ENCODE measurements at places on chromosomes 16 and 17.
A peak's percentile ranks its signal among the peaks of the same experiment; 100 is the strongest.

GRCh38 chr17:306116-306515 lies 46.5 kb downstream of the RPH3AL start:
- DNase-seq = no peak

- no peak for DNase-seq
Measured at GRCh38 chr16:12958366-12958765, 57.0 kb downstream of the SHISA9 start.

DNA sequence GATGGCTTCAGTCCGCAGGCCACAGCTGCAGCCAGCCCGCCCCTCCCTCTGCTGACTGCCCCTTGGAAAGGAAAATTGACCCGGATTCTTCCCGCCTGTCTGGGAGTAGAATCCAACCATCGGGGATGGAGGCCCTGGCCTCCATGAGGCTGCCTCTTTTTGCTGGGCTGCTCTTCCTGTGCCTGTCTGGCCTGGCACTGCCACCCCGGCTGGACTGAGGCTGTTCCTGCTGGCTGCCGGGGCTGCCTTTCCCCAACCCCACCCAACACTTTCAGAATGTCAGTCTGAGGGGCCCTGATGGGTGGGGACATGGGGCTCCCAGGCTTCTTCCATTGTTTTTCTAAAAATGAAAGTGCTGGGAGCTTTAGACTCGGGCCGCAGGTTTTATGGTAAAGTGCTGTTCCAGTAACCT lies 7.3 kb downstream of the BAHCC1 start:
- no peak for DNase-seq

- DNase-seq = no peak
Measured at GRCh38 chr16:12764813-12765488, 38.7 kb downstream of the CPPED1 start.

GRCh38 chr17:5201011-5201410 lies 9.3 kb upstream of the ZNF594 start:
- DNase-seq = no peak

- no peak for DNase-seq
Measured at GRCh38 chr17:8255499-8255898, 6.4 kb downstream of the PFAS start.

DNA sequence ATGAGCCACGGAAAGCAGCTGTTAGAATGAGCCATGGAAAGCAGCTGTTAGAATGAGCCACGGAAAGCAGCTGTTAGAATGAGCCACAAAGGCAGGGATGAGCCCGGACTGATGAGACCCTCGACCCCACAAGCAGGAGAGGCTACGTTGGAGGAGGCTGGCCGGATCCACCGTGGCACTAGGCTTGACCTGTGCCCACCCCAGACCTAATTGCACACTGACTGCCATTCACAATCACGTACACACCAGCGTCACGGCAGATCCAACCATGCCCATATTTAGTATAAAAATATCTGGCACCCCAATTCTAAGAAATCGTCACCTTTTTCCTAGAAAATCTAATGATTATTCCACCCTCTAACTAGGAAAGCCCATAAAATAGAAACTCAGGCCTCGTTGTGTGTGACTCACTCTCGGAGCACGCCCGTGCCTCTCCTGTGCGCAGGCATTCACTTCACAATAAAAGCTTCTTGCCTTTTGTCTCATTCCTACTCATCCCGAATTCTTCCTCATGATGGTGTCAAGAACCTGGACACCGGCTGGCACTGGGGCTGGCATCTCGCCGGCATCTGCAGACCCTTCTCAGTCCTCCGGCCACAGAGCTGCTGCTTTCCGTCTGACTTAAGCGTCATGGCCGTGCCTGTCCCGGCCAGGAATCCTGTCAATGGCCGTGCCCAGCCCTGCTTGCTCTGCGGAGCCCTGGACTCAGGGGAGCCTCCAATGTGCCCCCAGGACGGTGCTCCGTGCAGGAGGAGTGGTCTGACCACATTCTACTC lies 5.5 kb upstream of the SECTM1 start:
- DNase-seq = no peak

DNA sequence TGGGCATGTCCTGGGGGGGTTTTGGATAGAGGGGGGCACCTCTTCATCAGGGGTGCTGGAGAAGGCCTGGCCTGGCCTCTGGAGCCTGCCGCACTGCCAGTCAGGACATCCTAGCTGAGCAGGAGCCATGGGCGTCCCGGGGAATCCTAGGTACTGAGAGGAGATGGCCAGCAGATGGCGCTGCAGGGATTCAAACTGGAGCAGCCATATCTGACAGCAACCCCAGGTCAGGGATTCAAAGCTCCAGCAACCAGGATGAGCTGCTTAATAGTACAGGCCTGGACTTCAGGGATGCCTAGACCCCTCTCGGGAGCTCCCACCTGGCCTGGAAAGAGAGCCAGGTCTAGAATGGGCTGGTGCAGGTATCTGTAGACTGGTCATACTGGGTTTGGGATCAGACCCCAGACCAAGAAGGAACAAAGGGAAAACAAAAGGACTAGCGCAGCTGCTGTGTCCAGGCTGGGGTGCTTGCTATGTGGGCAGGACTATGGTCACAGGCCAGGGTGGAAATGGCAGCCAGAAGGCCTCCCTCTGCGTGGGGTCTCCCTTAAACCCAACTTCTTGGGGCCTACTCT lies 306.9 kb upstream of the RBFOX1 start:
- peak; percentile 71 for DNase-seq

- no peak for DNase-seq
Measured at GRCh38 chr17:80980397-80981061, 11.1 kb upstream of the CHMP6 start.

DNA sequence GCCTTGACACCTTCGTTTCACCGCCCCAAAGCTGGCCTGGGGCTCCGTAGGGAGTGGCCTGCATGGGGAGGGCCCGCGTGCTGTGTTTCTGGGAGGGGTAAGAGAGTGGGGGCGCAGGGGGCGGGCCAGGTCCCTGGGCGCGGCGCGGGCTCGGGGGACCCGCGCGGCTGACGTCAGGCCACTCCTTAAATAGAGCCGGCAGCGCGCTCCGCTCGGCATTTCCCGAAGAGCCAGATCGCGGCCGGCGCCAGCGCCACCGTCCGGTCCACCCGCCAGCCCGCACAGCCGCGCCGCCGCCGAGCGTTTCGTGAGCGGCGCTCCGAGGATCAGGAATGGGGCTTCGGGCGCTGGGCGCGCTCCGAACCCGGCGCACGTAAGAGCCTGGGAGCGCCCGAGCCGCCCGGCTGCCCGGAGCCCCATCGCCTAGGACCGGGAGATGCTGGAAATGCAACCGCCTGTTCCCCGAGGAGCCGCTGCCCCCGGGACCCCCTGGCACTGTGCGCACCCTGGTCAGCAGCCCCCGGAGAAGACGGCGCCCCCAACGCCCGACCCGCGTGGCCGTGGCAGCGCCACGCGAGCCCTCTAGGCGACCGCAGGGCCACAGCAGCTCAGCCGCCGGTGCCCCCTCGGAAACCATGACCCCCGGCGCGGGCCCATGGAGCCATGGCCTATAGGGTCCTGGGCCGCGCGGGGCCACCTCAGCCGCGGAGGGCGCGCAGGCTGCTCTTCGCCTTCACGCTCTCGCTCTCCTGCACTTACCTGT lies at the start of gene HS3ST2:
HS3ST2 (plus strand) TSS at position 215 of the 763 bp plus-strand sequence; CDS start at position 664, 449 bp downstream.
- peak; percentile 43 for DNase-seq

- DNase-seq = no peak
Measured at GRCh38 chr16:60107437-60107836, 1373.3 kb upstream of the GOT2 start.

DNA sequence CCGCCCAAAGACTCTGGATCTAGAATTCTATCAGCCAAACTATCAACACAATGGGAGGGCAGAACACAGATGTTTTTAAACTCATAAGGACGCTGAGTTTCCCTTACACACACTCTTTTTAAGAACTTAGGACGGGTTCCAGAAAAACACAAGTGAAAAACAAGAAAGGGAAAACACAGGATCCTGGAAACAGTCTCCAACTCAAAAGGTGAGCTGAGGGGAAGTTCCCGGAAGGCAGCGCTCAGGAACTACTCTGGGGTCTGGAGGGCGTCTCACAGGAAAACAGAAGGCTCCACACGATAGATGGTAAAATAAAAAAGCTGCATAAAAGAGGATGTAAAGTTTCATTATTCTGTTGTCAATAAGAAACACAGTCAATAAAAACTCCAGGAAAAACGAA lies 80.2 kb upstream of the DOC2B start:
- DNase-seq = no peak

GRCh38 chr17:9705745-9706144 lies 60.4 kb downstream of the USP43 start:
- no peak for DNase-seq

GRCh38 chr17:17929655-17930380 lies 42.4 kb downstream of the TOM1L2 start:
- no peak for DNase-seq

All from mesothelial cell of epicardium (in vitro differentiated cells).